ENCODE measurements at places on chromosomes 2 and 18. TPM values are rescaled to one million over a fixed set of nuclear protein-coding genes. Genes with fewer than 3 reads are reported as not detected.
A peak's percentile ranks its signal among the peaks of the same experiment; 100 is the strongest.

DNA sequence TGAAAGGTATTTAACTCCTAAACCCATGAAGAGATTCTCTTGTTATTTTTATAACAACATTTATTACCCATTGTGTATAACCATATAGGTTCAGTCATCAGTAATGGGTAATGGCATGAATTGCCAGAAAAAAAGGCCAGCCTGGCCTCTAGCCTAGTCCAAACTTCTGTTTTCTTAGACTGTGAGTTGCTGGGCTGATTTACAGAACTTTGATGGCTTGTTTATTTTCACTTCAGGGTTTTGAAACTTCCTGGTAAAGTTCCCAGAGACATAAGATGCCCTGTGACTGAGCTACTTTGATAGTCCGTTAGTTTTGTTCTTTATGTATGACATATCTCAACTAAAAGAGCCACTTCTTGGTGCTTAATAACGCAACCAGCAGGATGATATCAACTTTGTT lies 164.8 kb downstream of the METTL4 start:
- DNase-seq, result peak; percentile 81

Gene ZC3H6
- total RNA-seq, result 0.39 TPM

- peak; percentile 95 for DNase-seq
Measured at GRCh38 chr18:9719421-9719981, 11.4 kb downstream of the RAB31 start.

DNA sequence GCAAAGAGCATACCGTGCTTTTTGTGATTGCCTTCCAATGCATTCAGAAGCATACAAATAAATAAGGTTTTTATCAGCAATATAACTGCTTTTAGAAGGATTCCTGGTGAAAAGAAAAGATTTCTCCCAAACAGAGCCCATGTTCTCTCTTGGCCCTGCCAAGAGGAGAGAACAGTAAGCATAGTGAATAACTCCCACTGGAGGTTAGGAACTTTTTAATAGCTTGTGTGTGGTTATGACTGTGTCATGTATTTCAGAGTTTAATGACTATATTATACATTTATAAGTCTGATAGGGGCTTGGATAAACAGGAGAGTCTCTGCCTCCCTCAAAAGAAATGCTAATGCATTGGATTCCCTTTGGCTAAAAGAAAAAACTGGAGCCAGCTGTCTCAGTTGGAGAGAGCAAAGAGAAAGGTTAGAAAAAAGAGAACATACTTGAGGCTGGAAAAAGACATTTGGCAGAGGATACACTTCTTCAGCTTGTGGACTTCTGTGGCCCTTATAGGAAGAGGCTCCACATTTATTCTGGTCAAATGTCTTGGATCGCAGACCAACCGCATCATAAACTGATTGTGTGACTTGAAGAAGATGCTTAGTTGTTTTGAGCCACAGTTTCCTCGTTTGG lies 63.0 kb upstream of the SPRED2 start:
- DNase-seq, result no peak

GRCh38 chr2:71939588-71940535 lies 207.8 kb downstream of the CYP26B1 start:
- peak; percentile 60 for DNase-seq

Gene ADD2
- 13.3 TPM for total RNA-seq

DNA sequence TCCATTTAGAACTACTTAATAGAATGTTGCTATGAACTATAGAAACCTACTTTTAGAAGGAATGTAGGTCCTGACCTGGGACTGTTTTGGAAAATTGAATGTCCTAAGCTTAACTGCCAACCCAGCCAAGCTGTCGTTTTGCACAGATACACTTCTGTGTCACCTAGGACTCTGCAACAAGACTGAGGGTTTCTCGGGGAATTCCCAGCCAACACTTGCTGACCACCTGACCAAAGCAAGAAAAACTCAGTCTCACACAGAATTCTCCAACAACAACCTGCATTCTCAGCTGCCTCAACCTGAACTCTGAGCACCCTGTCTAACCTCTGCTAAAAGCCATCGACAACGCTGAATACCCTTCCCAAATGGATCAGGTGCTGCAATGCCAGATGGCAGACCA lies 128.2 kb downstream of the SS18 start:
- DNase-seq, result no peak

DNA sequence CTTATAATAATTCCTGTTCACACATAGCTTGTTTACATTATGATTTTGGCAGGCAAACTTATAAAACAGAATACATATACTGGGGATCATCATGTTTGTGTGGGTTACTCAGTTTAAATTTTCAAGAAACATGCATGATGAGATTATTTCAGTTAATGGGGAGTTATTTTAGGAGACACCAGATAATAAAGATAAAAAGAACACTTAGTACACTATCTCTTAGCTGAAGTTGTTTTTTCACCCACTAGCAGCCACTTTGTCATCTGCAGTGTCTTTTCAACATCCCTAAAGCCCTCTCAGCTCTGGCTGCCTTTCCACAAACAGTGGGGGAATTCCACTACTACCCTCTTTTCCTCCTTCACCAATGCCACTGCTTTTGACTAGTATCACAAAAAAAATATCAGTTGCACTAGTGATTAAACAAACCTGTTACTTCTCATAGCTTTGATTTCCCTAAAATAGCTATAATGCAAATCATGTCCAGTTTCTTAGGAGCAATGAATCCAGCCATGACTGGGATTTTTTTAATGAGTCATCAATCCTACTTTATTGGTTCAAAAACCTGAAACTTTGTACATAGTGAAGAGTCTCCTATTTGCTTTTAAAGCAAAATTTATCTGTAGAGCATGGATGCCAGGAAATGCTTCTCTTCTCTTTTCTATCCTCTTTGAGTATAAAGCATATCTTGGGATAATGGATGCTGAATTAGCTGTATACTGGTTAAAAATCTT lies 156.7 kb upstream of the TFPI start:
- no peak for DNase-seq

- no peak for DNase-seq
Measured at GRCh38 chr2:230925443-230925878, 419 bp upstream of the GPR55 start.

GRCh38 chr2:67462738-67463496 lies 65.8 kb downstream of the ETAA1 start:
- no peak for DNase-seq

DNA sequence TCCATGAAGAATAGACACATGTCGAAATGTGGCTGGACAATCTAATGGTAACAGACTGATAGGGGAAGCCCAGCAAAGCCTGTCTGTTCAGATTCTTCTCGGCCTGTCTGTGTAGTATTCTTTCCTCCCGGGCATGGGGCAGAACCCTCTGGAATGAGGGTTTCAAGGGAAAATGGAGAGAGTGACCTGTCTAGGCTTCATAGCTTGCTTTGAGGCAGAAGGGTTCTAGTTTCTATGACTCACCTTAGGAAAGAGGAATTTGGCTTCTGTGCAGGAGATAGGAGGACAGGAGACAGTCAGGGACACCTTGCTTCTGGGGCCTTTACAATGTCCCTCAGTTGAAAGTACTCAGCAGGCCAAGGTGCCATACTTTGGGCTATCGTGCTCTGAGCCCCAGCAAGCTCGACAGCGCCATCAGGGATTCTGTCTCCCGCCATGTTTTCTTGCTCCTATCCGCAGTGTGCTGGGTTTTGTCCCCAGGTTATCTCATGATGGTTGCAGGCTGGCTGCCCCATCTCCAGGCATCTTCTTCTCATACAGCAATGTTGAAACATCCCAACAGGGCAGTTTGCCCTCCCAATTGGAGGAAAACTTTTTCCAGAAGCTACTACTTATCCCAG lies 74.7 kb upstream of the TLK1 start:
- DNase-seq, result no peak

Gene AMER3
- total RNA-seq, result not detected

DNA sequence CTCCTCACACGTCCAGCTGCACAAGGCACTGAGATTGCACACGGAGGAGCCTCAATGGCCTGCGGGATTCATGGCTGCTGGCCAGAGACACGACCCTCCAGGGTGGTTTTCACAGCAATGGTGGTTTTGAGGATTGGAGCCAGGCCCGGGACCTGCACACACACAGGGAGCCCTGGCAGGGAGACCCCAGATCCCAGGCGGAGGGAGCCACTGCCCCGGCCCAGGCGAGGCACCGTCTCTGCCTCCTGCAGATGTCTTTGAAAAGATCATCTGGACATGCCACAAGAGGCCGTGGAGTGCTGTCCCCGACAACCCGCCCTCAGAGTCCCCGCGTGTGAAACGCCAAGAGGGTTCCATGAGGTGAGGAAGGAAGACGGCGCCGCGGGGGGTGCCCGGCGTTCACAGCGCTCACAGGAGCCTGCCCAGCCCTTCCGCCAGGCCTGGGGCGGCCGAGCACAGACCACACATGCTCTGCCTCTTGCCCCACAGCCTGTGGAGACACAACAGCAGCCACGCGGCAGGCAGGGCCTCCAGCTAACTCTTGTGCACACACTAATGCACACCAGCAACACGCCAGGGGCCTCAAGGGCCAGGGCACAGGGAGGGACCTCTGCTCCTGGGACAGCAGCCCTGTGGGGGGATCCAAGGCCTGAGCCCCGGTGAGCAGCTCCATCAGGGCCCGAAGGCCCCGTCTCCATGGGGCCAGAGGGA lies 72.8 kb upstream of the CTDP1 start:
- DNase-seq, result no peak

DNA sequence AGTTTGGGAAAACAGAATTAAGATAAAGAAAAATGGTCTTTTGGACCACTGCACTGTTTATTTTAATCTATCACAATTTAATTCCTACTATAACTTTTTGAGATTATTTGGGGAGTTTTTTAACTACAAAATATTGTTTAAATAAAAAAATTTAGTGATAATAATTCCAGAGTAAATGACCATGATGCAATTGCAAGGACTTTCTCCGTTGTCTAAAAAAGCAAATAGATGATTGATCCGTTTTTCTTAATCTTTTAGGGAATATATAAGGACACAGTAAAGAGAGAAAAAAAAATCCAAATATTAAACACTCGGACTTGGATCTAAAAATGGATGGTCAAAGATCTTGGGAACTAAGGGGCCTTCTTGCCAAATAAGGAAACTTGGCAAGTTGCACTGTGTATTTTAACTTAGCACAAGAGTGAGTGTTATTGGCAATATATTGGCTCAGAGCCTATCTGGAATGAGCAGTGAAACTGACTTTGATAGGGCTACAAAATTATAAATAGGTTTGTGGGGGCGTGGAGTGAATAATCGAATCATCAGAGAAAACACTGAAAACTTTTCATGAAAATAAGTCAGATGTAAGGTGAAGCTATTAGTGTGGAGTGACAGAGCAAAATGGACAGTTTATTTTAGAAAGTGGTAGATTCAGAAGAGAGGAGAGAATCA lies 2.0 kb downstream of the MAP3K20 start:
- no peak for DNase-seq

GRCh38 chr2:189679226-189679625 lies 4.8 kb downstream of the ANKAR start:
- DNase-seq, result no peak

- no peak for DNase-seq
Measured at GRCh38 chr2:43831543-43832294, 6.9 kb downstream of the ABCG5 start.

Gene FAM228A
- total RNA-seq, result not detected

- no peak for DNase-seq
Measured at GRCh38 chr2:237066396-237066795, 19.3 kb upstream of the COPS8 start.

- peak; percentile 53 for DNase-seq
Measured at GRCh38 chr18:21203542-21204241, 38.3 kb upstream of the GREB1L start.

- DNase-seq, result no peak
Measured at GRCh38 chr2:149184991-149185390, 145.4 kb upstream of the LYPD6 start.

Gene RAD51AP2
- not detected for total RNA-seq

Gene TMEM182
- 5.2 TPM for total RNA-seq

GRCh38 chr2:460861-461260 lies 173.0 kb upstream of the ALKAL2 start:
- DNase-seq, result peak; percentile 9

Gene DSG4
- total RNA-seq, result not detected

DNA sequence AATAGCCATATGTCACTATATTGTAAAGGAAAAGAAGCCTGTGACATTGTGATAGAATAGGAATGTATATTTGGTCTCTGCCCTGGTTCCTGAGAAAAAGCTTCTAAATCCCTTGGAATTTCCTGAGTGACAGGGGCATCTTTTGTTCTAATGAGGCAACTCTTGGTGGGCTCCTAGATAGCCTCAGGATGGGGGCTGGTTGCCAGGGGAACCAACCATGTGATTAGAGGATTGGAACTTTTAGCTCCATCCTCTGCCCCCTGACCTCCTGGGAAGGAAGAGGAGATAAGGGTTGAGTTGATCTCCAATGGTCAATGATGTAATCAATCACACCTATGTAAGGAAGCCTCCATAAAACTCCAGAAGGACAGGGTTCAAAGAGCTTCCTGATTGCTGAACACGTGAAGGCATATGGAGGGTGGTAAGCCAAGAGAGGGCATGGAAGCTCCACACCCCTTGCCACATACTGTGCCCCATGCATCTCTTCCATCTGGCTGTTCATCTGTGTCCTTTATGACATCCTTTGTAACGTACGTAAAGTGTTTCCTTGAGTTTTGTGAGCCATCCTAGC lies 2.9 kb upstream of the ME2 start:
- no peak for DNase-seq

DNA sequence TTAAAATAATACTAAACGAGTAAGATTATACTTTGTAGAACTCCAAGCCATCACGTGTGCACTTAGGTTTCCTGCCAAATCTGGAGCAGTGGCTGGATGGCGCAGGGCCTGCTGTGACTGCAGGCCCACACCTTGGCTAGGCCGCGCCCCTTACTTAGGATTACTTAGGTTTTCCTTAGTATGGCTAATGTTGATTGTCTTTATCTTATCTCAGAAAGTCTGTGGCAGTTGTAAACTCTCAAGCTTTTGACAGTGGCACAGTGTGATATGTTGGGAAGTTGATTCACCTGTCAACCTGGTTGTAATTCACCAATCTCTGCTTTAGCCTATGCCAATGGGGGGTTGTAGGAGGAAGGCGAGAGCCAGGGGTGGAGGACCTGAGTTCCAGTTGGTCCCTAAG lies 208.4 kb downstream of the ZNF407 start:
- DNase-seq, result no peak

DNA sequence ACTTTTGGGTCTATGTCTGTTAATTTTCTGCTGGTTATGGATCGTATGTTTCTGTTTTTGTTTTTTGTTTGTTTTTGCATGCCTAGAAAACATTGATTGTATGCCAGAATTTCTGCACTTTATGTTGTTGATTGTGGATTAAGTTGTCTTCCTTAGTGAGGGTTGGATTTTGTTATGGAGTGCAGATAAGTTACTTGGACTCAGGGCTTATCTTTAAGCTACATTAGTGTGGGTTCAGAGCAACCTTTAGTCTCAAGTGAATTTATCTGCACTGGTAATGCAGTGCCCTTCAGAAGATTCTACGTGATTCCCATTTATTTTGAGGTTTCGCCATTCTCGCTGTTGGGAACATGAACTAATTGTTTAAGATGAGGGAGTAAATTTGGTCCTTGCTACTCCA lies 32.9 kb downstream of the UBR3 start:
- DNase-seq, result no peak

All from MG63 (cell line).